Hindlimb muscle (tissue), 1 donor: ENCODE measurements at places on chromosomes 7 and 10.

DNA sequence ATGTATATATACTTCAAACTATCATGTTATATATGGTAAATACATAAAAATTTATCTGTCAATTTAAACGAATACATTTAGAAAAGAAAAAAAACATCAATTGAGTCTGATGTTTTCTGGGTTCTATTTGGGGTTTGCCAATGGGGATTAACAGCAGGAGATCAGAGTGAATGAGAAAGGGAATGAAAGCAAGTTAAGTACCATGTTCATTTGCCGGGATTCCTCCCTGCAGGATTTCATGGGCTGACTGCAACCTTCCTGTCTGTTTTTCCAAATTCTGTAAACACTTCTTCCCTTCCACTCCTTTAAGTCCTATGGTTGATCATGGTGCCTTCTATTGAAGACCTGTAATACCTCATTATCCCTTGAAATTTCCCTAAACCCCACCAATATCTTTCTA lies 33.9 kb upstream of the SEMA3A start:
- DNase-seq, result no peak

GRCh38 chr10:74855439-74855838 lies 29.0 kb downstream of the KAT6B start:
- no peak for DNase-seq

- DNase-seq, result no peak
Observed at GRCh38 chr10:29329420-29329819, 40.5 kb downstream of the LYZL1 start.

DNA sequence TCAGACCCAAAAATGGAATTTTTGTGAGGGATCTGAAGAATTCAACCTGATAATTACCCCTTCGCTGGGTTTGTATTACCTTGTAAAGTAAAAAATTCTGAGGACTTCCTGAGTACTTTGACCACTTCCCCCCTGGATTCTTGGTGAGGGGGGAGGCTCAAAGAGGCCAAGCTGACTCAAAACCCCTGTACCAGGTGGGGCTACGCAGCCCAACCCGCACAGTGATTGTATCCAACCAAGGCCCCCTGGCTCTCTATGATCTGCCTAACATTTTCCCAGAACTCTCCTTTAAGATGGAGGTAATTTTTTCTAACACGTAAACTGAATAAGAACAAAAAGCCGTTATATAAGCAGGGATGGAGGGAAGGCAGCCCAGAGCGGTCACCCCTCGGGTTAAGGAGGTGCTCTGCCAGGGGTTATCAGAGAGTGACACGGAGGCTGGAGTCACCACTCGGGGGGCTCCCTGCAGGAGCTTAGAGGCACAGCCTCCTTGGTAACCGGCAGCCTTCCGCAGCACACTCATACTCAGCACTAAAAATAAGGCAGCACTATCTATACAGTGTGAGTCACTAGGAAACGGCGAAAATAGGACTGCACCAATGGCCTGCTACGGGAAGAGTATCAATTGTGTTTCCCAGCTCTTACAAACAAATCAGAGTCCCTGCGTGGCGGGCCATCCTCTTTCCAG lies 255.4 kb downstream of the ELMO1 start:
- DNase-seq, result no peak

GRCh38 chr7:41699516-41699915 lies 3.4 kb downstream of the INHBA start:
- DNase-seq, result no peak

- DNase-seq, result no peak
Observed at GRCh38 chr7:73623798-73624668, at the start of gene MLXIPL. Gene MLXIPL, minus strand, starts transcription at chr7:73624522. Its CDS starts 30 bp downstream, at chr7:73624492.

DNA sequence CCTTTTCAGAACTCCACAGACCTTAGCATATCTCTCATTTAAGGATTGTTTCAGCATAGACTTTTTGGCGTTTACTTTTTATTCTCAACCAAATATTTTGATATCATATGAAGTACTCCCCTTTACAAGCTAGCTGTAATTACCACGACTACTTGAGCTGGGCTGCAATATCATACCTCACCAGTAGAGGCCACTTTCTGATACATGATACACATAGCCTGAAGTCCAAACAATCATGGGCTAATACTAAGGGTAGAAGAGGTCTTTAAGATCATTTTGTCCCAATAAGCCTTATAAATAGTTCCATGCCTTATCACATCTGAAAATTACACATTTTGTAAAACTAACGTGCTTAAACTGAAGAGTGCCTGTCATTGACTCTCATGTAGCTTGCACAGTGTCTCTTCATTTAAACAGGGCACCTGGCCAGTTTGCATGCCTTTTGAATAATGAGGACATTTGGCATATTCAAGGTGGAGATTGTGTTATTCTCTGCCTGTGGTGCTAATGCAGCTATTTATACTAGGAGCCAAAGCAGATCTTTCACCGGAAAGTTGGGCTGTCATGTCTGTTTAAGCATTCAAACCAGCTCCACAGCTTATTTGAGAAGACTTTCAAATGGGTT lies 403.7 kb upstream of the ZMIZ1 start:
- no peak for DNase-seq

DNA sequence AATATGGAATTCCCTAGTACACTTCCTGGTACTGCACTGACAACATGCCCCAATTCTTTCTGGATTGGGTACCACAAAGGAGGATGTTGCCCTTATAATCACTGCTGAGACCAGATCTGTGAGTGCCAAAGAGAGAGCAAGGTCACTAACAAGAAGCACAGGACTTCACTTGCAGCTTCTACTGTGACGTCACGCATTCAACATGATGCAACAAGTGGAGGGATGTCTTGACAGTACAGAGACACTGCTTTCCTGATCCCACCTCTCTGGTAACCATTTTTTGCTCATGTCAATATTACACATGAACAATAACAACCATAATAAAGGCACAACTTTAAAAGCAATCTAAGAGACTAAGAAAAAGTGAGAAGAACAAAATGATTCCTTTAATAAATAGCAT lies 414.1 kb upstream of the LRRN3 start:
- DNase-seq, result no peak

- DNase-seq, result no peak
Observed at GRCh38 chr7:64618785-64619456, 47.0 kb upstream of the ZNF107 start.

- no peak for DNase-seq
Observed at GRCh38 chr10:72730479-72730878, 38.5 kb downstream of the MCU start.

DNA sequence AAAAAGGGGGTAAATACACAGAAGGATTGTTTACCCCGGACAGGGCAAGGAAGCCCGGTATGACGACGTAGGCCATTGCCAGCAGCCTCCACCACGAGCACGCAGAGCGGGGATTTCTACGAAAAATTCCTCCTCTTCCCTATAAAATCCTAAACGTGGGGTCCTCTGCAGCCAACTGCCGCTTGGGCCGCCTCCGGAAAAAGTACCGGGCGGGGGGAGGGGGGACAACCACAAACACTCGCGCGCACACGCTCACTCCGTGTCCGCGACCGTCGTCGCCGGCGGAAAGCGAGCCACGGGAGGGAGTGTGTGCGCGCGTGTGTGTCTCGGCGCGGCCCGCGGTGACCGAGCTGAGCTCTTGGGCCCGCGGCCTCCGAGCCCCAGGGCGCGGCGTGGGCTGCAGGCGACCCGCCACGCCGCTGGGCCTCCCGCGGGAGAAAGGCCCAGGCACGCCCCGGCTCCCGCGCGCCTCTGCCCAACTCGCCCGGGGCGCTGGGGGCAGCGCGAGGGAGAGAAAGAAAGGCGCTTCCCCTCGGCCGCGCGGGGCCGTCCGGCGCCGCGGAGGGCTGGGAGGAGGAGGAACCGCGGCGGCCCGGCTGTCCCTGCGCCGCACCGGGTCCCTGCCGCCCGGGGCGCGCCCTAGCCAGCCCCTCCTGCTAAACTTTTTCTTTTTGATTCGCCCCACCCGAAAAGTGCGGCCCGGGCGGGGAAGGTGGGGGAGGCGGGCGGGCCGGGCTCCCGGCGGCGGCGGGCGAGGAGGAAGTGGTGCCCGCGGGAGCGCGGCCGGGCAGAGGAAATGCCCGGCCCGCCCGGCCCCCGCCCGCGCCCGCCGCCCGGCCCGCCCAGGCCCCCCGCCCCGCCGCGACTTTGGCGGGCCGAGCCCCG lies 1.5 kb downstream of the CTBP2 start:
- peak; percentile 82 for DNase-seq

GRCh38 chr10:55287346-55287745 lies 486.3 kb upstream of the PCDH15 start:
- no peak for DNase-seq

DNA sequence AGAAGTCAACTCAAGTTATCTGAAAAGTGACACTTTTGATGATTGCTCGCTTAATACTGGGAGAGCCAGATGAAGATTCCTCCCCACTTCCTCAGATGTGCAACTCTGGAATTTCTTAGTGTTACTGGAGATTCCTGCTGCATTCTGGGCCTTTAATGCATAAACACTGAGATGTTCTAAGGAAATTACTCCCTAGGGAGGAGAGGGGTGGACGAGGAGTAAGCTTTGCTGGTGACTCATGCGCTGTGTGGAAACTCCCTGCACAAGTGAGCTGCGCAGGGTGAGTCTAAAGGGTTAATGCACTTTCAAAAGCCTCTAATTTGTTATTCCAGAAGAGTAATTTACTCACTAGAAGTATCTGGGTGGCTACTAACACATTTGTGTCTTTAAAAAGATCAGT lies 46.3 kb downstream of the EGFR start:
- DNase-seq, result peak; percentile 72

DNA sequence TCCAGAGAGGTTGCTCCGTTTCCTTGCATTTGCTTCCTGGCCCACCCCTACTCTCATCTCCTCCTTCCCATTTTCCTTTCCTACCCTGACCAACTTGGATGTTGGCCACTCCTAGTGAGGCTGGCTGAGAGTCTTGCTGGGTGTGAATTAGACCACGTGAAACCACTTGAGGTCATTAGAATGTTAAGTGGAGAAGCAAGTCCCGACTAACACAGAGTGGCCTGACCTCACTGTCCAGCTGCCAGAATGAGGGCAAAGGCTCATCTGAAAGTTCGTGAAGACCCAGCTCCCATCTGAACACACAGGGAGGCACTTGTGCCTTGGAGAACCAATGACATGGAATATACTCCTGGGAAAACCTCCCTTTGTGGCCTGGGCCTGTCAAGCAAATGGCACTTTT lies 80.8 kb downstream of the WDR11 start:
- DNase-seq, result no peak

DNA sequence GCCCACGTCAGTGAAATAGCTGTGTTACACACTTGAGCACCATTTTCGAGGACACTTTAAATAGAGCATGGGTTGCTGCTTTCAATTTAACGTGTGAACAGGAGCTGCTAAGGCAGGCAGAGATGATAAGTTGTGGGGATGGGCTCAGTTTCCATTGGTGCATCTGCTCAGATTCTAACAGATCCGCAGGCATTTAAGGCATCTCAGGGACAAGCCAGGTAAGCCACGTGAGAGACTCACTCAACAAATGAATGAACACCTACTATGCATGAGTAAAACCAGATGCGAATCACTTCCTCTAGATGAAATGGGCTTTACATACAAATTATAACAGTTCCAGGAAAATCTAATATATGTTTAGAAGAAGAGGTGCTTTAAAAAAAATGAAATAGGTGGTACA lies 34.6 kb downstream of the PLXNA4 start:
- DNase-seq, result no peak

- peak; percentile 85 for DNase-seq
Observed at GRCh38 chr10:31620226-31621151, 301.5 kb downstream of the ZEB1 start.

DNA sequence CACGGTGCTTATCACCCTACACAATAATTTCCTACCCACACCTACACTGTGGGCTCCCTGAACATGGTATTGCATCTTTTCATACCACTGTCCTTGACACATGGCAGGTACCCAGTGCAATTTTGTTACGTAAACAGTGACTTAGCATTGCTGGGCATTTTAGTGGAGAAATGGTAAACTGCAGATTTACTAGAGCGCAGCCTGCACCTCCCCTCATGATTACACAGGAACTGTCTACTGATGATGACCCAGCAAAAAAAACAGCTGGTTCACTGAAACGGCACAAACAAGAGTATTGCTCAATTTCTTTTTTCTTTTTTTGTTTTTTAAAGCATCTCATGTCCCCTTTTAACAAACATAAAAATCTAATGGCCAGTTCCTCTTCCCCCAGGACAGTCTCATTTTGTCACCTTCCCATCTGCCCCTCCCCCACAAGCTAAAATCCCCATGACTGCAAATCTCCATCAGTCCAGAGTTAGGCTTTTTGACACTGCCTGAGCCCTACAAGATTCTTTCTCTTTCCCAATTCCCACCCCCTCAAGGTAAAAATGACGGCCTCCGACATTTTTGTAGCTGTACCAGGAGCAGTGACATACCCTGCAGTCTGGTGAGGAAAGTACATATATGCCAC lies 2.8 kb downstream of the ZNF746 start:
- no peak for DNase-seq

- DNase-seq, result no peak
Observed at GRCh38 chr10:50876429-50876828, 9.0 kb downstream of the A1CF start.

DNA sequence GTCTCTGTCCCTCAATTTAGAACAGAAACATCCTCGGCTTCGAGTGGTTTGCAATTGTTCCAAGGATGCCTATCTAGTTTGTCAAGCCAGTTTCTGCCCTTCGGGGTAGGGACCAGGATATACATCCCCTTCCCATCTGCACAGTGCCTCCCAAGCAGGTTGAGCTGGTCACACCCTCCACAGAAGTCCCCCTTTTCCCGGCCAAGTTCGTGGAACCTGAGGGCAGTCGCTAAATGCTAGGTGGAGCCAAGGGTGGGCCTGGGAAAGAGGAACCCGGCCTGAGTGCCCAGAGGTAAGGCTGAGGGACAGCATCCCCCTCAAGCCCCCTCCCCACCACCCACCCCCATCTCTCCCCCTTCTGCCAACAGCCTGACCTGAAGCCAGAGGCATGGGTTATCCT lies 62.4 kb upstream of the NANOS1 start:
- DNase-seq, result no peak
